Activated gamma-delta T cell treated with anti-CD3 and anti-CD28 coated beads, Interleukin-2, amount 50 U/mL, for 16 hours (primary cell): ENCODE measurements at places on chromosomes 5 and 9.
A peak's percentile ranks its signal among the peaks of the same experiment; 100 is the strongest.

- DNase-seq, result no peak
Observed at GRCh38 chr5:151281001-151281639, 22.4 kb downstream of the SLC36A3 start.

DNA sequence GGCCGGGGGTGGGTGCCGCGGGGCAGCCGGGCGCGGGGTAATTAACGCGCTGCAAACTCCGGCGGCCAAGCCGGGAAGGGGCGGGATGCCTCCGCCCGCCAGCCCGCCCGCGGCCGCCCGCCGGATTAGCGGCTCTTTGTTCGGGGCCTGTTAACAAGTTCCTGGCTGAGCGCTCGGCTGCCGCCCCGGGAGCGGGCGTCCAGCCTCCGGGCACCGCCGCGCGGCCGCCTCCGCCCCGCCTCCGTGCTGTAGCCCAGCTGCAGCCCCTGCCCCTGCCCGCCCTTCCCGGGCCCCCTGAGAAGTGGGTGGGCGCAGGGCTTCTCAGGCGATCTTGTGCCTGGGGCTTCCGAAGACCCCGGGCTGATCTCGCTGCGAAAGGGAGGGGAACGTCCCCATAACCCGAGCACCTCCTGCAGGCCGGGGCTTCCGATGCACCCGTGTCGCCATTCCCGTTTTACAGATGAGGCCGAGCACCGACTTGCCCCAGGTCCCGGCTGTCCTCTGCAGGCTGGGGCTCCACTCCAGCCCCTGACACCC, 7.5 kb downstream of the UNC5A start:
- DNase-seq, result no peak

DNA sequence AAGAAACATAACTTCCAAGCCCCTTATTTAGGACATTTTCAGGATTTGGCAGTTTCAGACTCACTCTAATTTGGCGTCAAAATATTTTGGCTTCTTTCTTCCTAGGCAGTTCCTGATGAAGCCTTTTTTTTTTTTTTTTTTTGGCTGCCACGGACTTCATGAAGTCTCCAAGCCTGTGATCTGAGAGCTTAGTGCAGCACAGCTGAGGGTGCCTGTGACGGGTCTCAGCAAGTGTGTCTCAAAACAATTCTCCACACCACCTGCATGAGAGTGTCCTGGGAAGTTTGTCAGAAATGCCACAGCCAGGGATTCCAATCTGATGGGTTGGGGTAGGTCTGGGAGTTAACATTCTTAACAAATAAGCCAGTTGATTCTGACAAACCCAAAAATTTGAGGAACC, 6.0 kb upstream of the ESM1 start:
- no peak for DNase-seq

DNA sequence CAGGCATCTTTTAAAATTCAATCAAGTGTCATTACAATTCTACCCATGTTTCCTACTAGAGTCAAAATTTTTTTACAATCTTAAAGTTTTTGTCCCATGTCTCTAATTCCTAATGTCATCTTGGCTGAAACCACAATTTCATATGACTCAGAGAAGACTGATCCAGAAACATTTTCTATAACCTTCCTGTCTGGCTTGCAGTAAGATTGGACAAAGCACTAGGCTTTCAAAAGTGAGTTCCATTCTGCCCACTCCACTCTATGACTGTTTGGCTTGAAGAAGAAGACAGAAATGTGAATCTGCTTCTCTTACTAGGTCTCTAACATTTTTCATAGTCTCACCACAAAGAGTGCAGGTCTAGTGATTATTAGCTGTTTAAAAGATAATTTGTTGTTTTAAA, 88.8 kb downstream of the NR3C1 start:
- no peak for DNase-seq

DNA sequence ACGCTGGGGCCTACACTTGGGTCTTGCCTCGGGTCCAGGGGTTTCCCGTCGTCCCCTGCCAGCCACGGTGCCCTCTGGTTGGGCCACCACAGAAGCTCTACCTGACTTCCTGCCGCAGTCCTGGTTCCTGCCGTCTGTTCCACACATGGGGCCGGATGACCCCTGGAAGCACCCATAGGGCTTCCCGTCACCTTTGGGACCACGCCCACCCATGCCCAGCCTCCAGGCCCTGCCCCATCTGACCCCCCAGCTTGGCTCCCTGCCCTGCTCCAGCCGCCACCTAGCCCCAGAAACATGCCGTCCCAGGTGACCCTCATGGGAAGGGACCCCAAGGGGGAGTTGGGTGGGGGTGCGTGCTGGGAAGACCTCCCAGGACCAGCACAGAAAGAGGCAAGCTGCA, 13.7 kb downstream of the MRPL36 start:
- DNase-seq, result no peak

DNA sequence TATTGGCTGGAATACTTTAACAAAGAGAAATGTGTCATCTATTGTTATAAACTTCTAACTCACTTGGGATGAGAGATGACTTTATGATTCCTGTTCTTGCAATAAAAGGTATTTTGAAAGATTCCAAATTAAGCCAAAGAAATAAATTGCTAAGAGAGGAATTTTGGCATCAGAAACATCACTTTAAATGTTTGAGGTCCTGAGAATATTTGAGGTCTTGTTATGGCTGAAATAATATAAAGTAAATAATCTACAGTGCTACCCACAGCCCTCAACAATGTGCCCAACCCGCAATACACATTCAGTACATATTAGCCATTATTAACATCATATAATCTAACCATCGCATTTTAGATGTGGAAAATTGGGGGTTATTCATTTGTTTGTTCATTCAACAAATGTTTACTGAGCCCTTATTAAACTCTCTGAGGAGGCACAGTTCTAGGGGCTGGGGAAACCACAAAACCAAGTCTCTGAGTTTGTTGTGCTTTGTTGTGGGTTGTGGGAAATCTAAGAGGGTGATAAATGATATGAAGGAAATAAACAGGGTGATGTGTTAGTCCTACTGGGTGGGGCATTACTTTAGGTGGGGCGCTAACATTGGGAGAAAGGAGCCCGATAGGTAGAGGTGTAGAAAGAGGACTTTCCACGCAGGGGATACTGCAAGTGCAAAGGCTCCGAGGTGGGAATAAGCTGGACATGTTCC, 135.2 kb upstream of the CLINT1 start:
- DNase-seq, result peak; percentile 12

DNA sequence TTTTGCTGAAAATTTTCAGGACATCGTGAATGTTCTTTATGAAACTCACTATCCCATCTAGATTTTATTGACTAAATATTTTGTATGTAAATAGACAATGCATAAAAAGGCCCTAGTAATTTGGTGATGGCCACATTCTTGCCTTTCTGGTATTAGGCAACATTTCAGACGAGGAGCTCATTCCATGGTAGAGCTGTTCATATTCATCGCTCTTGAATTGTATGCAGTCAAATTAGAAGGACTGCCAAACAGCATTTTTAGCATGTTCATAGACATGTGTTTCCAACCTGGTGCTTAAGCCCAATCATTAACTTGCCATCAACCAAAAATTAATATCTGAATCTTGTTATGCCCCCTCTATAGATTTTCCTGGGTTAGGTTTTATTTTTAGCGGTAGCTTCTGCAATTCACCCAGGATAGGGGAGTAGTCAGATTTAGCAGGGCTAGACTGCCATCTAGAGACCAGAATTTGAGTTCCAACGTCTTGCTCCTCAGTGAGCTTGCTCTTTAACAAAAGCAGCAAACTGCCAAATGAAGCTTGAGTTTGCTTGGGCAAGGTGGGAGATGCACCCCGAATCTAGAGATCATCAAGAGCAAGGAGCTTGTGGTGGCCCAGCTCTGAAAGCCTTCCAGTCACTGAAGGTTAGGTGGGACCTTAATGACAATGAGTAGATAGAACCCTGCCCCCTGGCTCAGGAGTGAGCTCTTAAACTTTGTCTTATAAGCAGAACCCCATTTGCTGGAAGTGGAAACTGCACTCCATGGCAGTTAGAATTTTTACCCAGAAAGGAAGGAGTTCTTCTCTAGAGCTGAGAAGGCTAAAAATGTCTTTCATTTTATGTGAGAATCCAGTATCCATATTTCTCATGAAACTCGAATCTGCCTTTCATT, 456.2 kb downstream of the RASEF start:
- no peak for DNase-seq

- DNase-seq, result no peak
Observed at GRCh38 chr5:72394688-72395087, 74.5 kb downstream of the PTCD2 start.

GRCh38 chr5:32602906-32603305, 17.5 kb downstream of the SUB1 start:
- DNase-seq, result no peak

DNA sequence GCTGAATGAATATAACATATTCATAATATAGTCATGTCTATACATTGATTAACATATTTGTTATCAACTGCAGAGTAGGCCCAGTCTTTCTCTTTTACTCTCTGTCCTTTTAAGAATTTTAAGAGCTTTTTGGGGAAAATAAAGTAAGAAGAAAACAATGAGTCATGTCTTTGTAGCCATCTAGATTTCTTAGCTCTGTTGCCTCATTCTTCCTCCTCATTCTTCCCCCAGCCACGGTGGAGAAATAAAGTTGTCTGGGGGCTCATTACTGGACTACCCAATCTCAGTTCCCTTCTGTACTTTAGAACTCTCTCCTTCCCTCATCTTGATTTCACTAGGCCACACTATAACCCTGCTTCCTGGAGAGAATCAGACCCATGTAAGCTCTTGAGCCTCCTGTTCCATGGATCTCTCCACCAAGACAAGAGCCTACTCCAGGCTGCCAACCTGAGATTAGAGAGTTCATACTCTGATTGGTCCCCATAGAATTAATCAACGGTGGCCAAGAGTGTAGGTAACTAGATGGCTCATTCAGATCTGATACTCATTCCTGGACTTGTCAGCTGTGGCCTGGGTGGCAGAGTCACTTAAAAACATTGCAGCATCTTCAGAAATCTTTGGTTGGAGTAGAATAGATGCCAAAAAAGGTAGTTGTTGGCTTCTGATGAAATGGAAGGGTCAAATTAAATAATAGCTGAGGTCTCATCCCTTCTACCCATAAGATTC, 44.2 kb downstream of the ITGA1 start:
- DNase-seq, result no peak

GRCh38 chr5:69276422-69277174, 41.9 kb downstream of the CDK7 start:
- no peak for DNase-seq

- DNase-seq, result no peak
Observed at GRCh38 chr5:135030956-135031812, 2.8 kb downstream of the PITX1 start.

DNA sequence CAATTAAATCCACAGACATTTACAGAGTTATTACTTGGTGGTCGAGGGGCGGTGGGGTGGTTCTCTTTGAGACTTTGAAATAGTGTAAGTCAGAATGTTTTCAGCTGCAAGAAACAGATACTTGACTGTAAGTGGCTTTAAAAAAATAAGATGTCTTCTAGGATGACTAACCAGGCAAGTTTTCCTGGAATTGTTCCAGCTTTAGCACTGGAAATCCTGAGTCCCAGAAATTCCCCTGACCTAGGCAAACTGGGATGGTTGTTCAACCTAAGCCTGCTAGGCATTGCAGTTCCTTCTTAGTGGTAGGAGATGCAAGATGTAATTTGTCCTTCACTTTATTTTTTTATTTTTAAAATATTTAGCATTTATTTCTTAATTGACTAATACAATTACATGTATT, 169.5 kb upstream of the POC5 start:
- DNase-seq, result no peak

DNA sequence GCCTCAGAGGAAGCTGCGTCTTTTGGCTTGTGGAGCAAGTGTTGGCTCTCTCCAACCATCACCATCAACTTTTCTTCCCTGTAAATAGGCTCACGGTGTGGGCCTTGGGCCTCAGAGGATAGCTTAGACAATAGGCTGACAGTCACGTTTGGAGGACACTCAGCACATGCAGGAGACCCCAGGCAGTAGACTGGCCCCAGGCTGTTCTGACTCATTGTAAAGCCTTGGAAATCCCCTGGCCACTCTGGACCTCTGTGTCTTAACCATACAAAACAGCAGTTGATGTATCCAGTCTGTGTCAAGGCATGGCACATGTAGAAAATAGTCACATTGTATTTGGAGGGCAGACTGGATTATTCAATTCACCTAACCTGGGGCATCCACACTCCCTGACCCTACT, 18.6 kb downstream of the CD74 start:
- DNase-seq, result no peak

GRCh38 chr9:98306384-98307145, 51.1 kb upstream of the TBC1D2 start:
- DNase-seq, result no peak

GRCh38 chr5:113245427-113246225, 189.2 kb downstream of the TSSK1B start:
- DNase-seq, result no peak

DNA sequence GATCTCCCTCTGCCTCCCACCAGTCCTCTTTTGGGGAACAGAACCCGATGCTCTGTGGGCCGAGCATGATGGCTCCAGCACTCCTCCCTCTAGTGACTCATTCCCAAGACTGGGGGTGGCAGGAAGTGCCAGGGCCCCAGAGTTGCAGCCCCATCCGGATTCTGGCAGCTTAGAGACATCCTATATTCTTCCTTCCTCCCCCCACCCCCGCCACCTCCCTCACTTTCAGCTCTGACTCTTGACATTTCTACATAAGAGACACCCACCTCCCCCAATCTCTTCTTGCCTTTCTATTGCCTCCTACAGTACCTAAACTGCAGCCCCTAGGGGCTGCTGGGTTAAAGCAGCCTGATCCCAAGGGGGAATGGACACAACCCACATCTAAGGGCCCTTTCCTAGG, 47.1 kb upstream of the MATR3 start:
- no peak for DNase-seq

DNA sequence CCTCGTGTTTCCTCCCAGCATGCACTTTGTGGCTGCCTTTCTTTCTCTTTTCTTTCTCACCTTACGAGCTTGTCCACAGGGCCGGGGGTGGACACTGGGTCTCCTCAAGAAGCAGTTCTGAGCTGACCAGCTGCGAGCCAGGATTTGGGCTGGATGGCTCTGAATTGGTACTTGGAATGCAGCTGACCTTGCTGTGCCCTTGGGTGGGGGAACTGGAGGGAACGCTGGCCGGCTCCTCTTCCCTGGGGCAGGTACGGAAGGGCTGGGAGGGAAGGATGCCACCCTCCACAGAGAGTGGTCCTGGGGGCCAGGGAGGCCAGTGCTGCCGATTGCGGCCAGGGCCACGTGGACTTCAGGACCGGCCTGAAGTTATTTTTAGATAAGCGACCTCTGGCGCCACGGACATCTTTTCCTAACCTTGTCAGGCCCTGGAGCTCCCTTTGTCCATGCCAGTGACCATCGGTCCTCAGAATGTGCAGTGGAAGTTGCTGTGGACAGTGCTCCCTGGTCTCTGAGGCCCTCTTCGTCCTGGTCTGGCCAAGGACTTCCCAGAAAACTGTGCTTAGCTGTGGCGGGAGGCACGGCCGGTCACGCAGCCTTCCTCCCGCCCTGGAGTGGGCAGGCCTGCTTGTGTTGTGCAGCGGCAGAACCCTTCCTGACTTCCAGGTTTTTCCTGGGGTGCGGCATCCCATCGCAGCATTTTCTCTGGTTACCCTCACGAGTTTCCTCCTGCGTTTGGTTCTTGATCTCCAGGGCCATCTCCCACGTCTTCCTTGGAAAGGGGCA, 13.5 kb upstream of the AHRR start:
- no peak for DNase-seq

DNA sequence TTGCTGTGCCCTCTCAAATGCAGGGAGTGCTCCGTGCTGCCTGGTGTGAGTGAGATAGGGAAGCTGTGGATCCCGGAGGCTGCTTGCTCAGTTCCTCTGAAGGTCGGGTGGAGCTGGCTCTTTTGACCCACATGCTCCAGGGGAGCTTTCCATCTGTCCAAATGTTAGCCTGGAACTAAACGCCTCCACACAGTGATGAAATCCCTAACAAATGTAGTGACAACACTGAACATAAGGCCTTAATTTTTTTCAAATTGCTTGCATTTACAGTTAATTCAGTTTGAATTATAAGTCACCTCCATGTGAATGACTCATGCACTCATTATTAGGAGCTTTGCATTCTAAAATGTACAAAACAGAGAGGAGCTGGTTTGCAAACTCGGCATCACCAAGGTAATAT, 27.0 kb downstream of the PRDM6 start:
- no peak for DNase-seq
